ENCODE measurements at places on chromosomes 7 and 10.

DNA sequence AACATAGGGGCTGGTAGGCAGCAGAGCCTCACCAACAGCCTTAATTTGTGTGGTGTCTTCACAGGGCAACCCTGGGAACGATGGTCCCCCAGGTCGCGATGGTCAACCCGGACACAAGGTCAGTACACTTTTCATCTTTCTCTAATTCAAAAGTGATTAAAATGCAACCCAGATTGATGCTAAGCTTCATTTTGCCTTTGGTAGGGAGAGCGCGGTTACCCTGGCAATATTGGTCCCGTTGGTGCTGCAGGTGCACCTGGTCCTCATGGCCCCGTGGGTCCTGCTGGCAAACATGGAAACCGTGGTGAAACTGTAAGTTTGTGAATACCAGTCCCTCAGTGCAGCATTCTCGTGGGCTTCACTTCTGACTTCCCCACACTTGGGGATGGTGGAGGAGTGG is 30.9 kb downstream of the COL1A2 start:
- no peak for DNase-seq

DNA sequence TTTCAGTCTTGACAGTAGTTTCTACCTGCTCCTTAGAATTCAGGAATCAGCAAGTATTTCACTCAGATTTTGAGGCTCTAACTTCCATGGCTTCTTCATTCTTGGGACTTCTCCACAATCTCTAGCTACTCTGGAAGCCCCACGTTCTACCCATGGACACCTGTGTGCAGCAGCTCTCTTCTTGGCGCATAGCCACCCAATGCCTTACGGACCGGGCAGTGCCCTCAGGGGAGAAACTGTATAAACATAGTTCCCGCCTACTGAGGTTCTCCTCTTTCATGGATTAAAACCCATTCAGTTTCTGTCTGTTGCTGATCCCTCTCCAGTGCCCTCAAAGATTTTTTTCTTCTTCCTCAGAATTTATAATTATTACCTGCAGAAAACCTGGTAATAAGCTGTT is 177.1 kb downstream of the SORCS1 start:
- no peak for DNase-seq

DNA sequence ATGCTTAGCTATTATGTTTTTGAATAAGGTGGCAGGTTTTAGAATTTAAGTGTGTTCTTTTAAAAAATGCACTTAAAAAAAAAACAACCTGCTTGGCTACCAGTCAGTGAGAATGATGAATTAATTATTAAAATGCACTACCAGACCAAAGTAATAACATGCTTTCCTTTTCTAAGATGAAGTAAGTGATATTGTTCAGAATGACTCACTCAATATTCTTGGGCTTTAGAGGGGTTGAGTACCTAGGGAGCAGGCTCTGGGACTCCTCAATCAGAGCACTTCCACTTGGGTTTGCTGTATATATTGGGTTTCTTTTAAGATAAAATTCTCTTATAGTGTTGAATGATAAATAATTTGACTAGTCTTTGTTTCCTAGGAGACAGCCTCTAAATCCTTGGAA is 8.6 kb downstream of the STAM start:
- DNase-seq, result no peak

GRCh38 chr10:121288011-121288410 is 310.2 kb downstream of the FGFR2 start:
- DNase-seq, result no peak

- no peak for DNase-seq
Measured at GRCh38 chr7:117118579-117119180, 165.4 kb downstream of the ST7 start.

GRCh38 chr7:2668401-2668800 is 19.6 kb upstream of the AMZ1 start:
- no peak for DNase-seq

- no peak for DNase-seq
Measured at GRCh38 chr10:77835669-77836086, 90.9 kb downstream of the DLG5 start.

DNA sequence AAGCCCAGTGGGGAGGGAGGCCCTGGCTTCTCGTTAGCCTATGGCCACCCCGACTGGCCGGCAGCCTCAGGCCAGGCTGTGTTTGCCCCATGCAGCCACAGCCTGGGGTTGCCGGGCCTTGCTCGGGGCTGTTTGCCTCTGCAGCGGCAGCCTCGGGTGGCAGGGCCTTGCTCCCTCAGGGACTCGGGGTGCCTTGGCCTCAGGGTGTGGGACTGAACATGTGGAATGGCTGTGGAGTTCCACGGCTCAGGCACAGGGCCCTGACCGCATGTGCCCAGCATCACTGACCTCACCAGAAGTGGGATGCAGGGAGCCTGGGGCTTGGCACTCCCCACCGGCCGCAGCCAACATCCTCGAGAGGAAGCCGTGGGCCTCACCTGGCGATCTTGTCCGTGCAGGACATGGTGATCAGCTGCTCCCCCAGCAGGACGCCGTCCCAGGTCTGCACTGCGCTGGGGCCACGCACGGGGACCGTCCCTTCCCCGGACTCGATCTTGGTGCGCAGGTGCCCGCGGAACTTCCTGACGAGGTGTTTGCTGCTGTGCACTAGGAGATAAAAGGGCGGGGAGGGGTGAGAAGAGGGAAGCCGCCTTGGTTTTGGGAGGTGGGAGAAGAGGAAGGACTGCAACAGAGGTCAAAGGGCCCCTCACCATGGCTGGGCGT is 160.5 kb downstream of the WDR37 start:
- no peak for DNase-seq

DNA sequence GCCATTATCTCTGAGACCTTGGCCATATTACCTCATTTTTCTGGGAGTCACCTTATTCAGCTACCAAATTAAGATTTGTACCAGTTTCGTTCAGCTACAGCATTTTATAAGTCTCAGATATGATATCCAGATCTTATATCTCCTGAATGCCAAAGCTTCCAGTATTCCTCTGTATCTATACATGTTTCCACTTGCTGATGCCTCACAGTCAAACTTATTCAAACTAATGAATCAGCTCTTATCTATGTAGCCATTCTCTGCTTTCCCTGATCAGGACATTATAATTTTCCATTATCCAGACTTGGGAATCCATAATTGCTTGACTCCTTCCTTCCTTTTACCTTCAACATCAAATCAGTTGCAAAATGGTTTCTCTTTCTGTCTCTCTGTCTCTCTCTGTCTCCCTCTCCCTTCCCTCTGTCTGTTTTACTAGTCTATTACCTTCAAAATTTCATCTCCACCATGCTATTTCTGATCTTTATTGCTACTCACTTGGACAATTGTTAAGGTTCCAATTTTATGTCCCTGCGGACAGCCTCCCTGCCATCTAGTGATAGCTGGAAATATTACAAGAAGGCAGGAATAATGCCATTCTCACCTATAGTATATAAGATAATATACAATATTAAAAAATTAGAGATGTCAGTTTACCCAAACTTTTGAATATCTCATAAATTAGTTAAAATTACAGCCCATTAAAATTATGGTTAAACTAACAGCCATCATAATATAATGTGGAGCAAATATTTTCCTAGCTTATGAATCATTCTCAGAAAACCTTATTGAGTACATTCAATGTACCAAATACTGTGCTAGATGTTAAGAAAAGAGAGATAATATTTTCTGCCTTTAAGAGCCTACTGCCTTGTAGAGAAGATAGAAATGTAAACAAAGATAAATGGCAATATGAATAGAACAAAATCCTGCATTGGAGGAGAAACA is 89.8 kb downstream of the PCLO start:
- no peak for DNase-seq

GRCh38 chr10:3623746-3624145 is 161.3 kb downstream of the KLF6 start:
- DNase-seq, result no peak

DNA sequence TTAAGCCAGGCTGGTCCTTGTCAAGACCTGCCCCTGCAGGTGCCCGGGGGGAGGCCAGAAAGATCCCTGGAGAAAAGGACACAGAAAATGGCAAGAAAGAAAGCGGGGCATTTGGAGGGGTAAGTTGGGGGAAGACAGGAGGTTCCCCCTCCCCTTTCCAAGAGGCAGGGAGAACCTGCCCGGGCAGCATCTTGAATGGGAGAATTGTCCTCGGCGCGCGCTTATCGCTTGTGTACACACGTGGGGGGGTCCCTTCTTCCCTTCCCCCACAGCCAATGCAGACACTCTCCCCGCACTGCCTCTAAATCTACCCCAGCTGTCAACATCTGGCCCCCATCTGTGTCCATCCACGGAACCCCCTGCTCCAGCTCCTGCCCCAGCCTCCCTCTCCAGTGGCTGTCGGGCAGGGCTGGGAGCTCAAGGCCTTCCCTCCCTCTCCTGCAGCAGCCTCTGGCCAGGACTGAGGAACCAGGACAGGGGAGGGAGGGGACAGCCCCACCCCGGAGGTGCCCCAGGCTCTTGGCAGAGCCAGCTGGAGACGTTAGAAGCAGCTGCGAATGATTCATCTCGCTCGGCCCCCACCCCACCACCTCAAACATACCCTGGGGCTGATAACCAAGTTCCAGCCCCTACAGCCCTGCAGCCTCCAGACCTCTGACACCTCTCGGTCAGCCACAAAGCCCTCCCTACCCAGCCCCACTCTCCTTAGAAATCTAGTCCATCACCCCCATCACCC is 25.3 kb downstream of the EPHB4 start:
- no peak for DNase-seq

GRCh38 chr7:90715067-90715466 is 118.9 kb downstream of the CDK14 start:
- DNase-seq, result no peak

DNA sequence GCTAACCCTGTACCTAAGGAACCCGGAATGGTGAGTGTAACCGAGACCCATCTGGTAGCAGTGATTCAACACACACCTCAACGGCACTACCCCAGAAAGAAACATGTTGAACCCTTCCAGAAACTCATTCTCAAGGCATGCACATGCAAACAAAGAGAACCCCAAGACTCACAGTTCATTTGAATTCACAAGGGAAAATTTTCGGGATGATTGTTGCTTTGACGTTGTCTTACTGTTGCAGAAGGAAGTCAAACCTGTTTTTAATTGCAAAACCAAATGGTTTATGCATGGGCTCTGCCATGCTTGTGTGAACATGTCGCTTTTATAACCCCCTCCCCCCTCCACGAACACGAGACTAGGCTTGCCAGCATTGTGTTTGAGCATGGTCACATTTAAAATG is 539.7 kb downstream of the GATA3 start:
- no peak for DNase-seq

DNA sequence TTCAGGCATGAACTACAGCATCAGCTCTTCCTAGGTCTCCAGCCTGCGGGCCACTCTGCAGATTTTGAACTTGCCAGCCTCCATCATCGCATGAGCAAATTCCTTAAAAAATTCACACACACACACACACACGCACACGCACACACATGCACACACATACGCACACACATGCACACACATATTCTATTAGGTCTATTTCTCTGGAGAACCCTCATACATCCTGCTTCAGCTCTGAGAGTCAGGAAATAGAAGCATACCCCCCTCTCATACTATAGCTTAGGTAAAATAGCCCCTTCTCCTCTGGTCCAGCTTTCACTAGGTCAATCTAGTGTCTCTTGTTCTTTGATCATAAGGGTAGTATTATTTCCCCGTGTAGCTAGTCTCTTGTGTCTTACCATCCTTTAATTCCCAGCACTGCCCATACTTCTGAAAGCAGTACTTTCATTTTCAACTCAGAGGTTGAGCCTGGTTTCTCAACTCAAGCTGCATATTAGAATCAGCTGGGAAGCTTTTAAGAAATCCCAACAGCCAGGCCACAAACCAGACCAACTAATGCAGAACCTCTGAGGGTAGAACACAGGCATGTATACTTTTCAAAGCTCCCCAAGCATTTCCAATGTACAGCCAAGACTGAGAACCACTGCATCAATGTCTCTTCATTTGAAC is 30.9 kb upstream of the ITGB8 start:
- no peak for DNase-seq

- DNase-seq, result no peak
Measured at GRCh38 chr7:45661302-45661995, 87.3 kb downstream of the ADCY1 start.

- no peak for DNase-seq
Measured at GRCh38 chr10:61285749-61286148, 167.4 kb downstream of the TMEM26 start.
